ENCODE measurements at places on chromosomes 3 and 15.

- peaks cover 4% of the 10 kb centered on the region for H3K36me3 ChIP-seq
- H3K27ac ChIP-seq, result no peak overlapping the region
- H3K27me3 ChIP-seq, result no peaks in the 10 kb centered on the region
- no peak for DNase-seq
- H3K4me1 ChIP-seq, result no peaks in the 10 kb centered on the region
These were observed 57.4 kb downstream of the ANXA2 start for GRCh38 chr15:60340207-60340921.

GRCh38 chr15:98195796-98196195, 235.3 kb downstream of the ARRDC4 start:
- no peaks in the 10 kb centered on the region for H3K4me1 ChIP-seq
- H3K27me3 ChIP-seq, result peaks cover 66% of the 10 kb centered on the region
- H3K4me3 ChIP-seq, result no peak overlapping the region
- H3K36me3 ChIP-seq, result no peaks in the 10 kb centered on the region

DNA sequence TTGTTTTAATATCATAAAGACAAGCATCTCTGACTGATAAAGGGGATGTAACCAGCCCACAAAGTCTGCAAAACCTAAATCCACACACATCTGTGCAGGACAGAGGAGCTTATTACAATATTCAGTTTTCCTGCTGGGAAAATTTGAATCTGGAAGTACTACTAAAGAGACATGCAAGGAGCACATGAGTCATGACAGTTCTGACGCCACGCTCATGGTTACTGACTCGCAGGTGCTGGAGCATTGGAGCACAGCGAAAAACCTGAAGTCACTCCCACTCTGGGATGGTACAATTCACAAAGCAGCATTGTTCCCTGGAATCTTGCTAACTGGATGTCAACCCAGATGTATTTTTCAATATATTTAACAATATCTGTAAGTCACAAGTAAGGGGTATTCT, 7.6 kb upstream of the ISL2 start:
- H3K4me3 ChIP-seq, result no peak overlapping the region
- no peak for DNase-seq
- H3K27ac ChIP-seq, result no peak overlapping the region
- peaks cover 6% of the 10 kb centered on the region for H3K4me1 ChIP-seq
- peaks cover 10% of the 10 kb centered on the region for H3K27me3 ChIP-seq

GRCh38 chr3:111725706-111726105, 130.6 kb upstream of the ZBED2 start:
- H3K27me3 ChIP-seq, result no peaks in the 10 kb centered on the region
- no peaks in the 10 kb centered on the region for H3K4me1 ChIP-seq

GRCh38 chr3:71247221-71247957, 336.1 kb downstream of the FOXP1 start:
- no peak overlapping the region for H3K4me3 ChIP-seq
- H3K36me3 ChIP-seq, result no peaks in the 10 kb centered on the region
- H3K4me1 ChIP-seq, result peaks cover 16% of the 10 kb centered on the region
- no peak overlapping the region for H3K27ac ChIP-seq
- H3K27me3 ChIP-seq, result no peaks in the 10 kb centered on the region
- peak; percentile 44 for DNase-seq

- H3K4me3 ChIP-seq, result peak overlapping the region; percentile 31
- H3K4me1 ChIP-seq, result peaks cover 19% of the 10 kb centered on the region
- DNase-seq, result peak; percentile 88
- H3K27me3 ChIP-seq, result no peaks in the 10 kb centered on the region
These were observed 45.8 kb upstream of the TRA2B start for GRCh38 chr3:185983495-185984141.

DNA sequence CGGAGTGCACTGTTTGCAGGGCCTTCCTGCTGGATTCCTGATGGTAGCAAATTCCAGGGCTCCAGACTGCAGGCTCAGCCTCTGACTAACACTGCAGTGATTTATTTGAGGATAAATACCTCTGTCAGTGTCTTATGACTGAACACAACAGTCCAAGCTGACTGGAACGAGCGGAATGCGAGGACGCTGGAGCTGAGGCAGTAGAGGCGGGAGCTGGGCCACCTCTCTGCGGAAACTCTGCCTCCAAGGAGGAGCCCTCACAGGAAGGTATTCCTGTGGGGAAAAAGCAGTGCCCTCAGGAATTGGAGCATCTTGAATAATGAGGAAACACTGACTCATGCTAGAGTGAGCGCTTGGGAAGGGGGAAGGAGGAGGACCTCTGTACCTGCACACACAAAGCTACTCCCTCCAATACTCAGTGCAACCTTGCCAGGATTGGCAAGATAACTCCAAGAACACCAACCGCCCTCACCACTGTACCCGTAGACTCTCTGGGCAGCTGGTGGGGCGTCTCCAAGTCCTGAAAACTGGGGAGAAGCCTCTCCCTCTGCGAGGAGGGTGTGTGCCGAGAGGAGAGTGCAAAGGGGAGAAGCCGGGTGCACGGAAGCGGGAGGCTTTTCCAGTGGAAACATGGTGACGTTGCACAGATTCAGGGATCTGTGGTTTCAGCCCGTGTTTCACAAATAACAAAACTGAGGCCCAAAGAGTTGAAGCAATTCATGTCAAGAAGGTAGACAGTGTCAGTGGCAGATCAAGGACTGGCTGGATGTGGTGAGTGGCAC, 43.0 kb downstream of the VGLL4 start:
- peak; percentile 83 for DNase-seq
- peaks cover 12% of the 10 kb centered on the region for H3K36me3 ChIP-seq
- H3K4me1 ChIP-seq, result peaks cover 46% of the 10 kb centered on the region
- no peak overlapping the region for H3K4me3 ChIP-seq

DNA sequence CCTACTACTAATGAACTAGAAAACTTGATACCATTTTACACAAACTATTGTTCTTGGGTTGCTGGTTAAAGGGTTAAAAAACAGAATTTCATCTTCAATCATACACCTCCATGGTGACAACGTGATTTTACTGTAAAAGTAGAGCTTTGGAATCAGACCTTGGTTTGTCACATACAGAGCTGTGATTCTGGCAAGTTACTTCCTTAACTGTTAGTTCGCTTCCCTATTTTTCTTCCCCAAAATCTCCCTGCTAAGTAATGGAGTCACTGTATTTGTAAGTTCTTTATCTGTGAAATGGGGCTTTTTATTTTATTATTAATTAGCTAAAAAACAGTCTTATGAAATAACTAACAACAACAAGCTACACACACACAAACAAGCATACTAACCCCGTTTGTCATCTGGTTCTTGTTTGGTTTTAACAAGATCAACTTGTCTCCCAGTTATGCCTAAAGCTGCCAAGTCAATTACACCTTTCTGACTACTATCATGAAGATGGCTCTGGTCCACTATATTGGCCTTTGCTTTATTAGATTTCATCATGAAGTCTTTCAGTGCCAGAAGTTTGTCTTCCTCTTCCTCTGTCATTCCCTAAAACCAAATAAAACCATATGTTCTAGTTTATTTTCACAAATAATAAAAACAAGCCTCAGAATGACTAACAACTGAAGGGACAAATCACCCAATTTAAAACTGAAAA, 38.6 kb downstream of the PIK3R4 start:
- H3K4me1 ChIP-seq, result no peaks in the 10 kb centered on the region
- no peaks in the 10 kb centered on the region for H3K27me3 ChIP-seq
- H3K4me3 ChIP-seq, result no peak overlapping the region
- H3K36me3 ChIP-seq, result peaks cover 11% of the 10 kb centered on the region
- H3K27ac ChIP-seq, result no peak overlapping the region

DNA sequence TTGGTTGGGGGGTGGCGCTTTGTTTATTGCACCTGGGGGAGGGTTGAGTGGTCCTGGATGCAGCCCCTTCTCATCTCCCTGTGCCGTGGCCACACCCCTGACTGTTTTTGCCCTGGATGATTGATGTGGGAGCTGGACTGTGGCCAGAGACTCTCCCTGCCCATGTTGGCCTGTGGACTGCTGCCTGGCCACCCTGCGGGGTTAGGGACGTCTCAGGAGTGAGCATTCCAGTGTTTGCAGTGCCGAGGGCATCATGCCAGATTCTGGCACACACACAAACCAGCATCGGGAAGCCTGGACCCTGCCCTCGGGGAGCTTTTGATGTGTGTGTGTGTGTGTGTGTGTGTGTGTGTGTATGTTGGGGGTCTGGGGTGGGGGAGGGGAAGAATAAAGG, 15.8 kb downstream of the APBA2 start:
- no peak overlapping the region for H3K27ac ChIP-seq
- no peak for DNase-seq
- H3K27me3 ChIP-seq, result no peaks in the 10 kb centered on the region
- H3K4me1 ChIP-seq, result no peaks in the 10 kb centered on the region
- H3K36me3 ChIP-seq, result no peaks in the 10 kb centered on the region

DNA sequence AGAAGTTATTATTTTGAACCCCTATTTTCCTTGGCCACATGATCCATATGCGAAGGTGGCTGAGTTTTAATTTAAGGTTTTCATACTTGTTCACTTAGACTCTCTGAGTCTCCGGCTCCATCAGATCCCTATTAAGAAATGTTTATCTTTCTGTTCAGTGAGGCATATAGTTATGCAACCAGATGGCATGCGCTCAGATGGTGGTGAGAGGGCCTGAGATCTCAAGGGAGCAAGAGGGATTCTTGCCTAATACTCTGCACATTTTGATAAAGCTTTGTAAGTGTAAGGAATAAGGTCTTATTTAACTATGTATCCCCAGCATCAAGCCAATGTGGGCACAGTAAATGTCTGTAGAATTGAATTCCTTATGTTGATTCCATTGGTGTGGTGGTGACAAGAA, 78.9 kb upstream of the DPH6 start:
- H3K27me3 ChIP-seq, result no peaks in the 10 kb centered on the region
- no peaks in the 10 kb centered on the region for H3K36me3 ChIP-seq
- H3K4me3 ChIP-seq, result no peak overlapping the region
- H3K27ac ChIP-seq, result no peak overlapping the region

DNA sequence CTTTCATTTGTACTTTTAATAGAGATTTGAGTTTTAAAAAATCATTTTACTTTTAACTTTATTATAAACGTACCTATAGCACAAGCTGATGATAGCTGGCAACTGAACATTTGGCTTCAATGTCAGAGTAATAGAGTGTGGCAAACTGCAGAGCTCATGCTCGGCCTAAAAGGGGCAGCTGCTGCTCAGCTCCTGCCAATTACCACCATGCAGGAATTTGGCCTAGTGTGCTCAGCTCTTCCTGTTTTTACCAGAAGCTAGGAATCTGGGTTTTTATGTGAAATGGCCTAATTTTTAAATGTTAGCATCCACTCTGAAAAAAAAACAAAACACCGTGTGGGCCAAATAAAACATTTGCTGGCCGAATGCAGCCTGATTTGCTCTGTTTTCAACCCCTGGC, 1.8 kb downstream of the IFT122 start:
- peaks cover 12% of the 10 kb centered on the region for H3K36me3 ChIP-seq
- H3K4me3 ChIP-seq, result peak overlapping the region; percentile 79
- no peak for DNase-seq
- peaks cover 24% of the 10 kb centered on the region for H3K4me1 ChIP-seq

- H3K4me1 ChIP-seq, result no peaks in the 10 kb centered on the region
- no peaks in the 10 kb centered on the region for H3K27me3 ChIP-seq
- H3K36me3 ChIP-seq, result no peaks in the 10 kb centered on the region
- H3K27ac ChIP-seq, result no peak within 1 kb of the TSS
- no peak within 1 kb of the TSS for H3K4me3 ChIP-seq
These were observed at the start of gene CSTA for GRCh38 chr3:122324871-122325323. TSS of gene CSTA (plus strand) at chr3:122325248. CDS start at chr3:122325293, 45 bp downstream.

GRCh38 chr3:97610626-97611025, 153.9 kb upstream of the ARL6 start:
- no peaks in the 10 kb centered on the region for H3K4me1 ChIP-seq
- H3K36me3 ChIP-seq, result no peaks in the 10 kb centered on the region
- no peak overlapping the region for H3K4me3 ChIP-seq
- H3K27ac ChIP-seq, result no peak overlapping the region
- H3K27me3 ChIP-seq, result no peaks in the 10 kb centered on the region

DNA sequence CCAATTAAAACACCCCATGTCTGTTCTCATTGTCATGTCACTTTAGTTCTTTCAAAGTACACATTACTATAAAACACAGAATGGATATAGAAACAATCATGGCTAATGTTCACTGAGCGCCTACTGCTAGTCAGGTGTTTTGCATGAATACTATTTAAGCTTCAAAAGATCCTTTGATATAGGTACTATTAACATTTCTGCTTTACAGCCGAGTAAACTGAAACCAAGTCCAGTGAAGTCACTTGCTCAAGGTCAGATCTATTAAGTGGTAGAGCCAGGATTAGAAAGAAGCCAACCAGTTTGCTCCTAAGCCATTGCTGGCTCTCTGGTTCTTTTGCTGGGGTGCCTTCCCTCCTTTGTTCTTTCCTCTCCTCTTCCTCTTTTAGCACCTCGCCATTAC, 32.4 kb upstream of the NMNAT3 start:
- H3K4me3 ChIP-seq, result no peak overlapping the region
- no peaks in the 10 kb centered on the region for H3K27me3 ChIP-seq
- H3K36me3 ChIP-seq, result no peaks in the 10 kb centered on the region
- no peak overlapping the region for H3K27ac ChIP-seq

DNA sequence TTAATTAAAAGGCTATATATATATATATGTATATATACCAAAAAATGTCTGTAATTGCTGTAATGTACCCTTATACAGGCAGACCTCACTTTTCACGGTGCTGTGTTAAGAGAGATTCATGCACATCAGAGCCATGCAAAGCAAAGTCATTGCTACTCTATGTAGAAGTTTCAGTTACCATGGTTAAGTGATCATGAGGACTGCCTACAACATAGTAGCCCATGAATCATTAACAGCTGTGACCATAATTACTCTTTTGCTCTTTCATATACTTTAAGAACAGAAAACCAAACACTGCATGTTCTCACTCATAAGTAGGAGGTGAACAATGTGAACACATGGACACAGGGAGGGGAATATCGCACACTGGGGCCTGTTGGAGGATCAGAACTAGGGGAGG, 225.3 kb upstream of the EPHA3 start:
- no peak overlapping the region for H3K27ac ChIP-seq
- H3K4me3 ChIP-seq, result no peak overlapping the region
- H3K27me3 ChIP-seq, result no peaks in the 10 kb centered on the region

DNA sequence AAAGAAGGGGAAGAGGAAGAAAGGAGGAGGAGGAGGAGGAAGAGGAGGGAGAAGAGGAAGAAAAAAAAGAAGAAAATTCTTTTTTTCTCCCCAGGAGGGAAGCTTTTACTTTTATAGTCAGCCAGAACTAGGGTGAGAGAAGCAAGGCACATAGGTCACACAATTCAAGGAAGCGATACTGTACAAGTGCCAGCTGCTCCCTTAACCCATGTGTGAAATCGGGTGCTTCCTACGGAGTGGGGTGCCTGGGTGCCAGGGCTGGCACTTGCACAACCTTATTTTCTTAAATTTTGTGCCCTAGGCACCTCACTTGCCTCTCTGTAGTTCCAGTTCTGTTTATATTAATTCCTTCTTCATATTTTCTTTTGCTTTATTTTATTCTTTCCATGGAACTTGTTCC, 150.4 kb downstream of the LIPC start:
- H3K27me3 ChIP-seq, result no peaks in the 10 kb centered on the region
- no peak overlapping the region for H3K27ac ChIP-seq
- H3K36me3 ChIP-seq, result no peaks in the 10 kb centered on the region
- H3K4me1 ChIP-seq, result no peaks in the 10 kb centered on the region

DNA sequence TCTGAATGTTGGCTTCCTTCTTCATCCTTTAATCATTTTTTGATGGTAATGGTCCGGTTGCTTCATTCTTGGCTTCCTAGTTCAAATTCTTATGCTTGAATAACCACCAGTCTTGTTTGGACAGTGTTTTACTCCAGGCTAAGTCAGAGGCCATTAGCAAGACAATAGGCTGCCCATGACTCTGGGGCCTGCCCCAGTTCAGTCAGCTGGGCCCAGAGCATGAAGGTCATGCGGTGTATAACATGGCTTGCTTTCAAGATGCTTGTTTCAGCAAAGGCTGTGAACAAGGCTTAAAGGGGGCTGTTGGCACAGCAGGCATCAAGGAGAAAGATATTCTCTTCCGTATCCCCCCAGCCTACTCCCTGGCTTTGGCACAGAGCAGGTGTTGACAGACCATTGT, 13.7 kb downstream of the TM4SF18 start:
- H3K36me3 ChIP-seq, result no peaks in the 10 kb centered on the region
- no peak for DNase-seq
- H3K27ac ChIP-seq, result no peak overlapping the region
